ENCODE measurements at places on chromosomes 5 and 9. TPM values are rescaled to one million over a fixed set of nuclear protein-coding genes. Genes with fewer than 3 reads are reported as not detected.

Gene CCDC171
- total RNA-seq: 1.1 TPM

Gene NTRK2
- under 0.01 TPM for total RNA-seq

Gene FCHSD1
- 13.5 TPM for total RNA-seq

Gene FOXD4L6
- not detected for total RNA-seq

Gene TXNDC8
- not detected for total RNA-seq

Gene RNF208
- total RNA-seq: 0.18 TPM

Gene BASP1
- 83.8 TPM for total RNA-seq

Gene KIF4B
- total RNA-seq: 0.03 TPM

Gene GABRA1
- not detected for total RNA-seq

Gene TMEM215
- not detected for total RNA-seq
